Right cardiac atrium (tissue), 5 donors: ENCODE measurements at places on chromosomes 2 and 18.

DNA sequence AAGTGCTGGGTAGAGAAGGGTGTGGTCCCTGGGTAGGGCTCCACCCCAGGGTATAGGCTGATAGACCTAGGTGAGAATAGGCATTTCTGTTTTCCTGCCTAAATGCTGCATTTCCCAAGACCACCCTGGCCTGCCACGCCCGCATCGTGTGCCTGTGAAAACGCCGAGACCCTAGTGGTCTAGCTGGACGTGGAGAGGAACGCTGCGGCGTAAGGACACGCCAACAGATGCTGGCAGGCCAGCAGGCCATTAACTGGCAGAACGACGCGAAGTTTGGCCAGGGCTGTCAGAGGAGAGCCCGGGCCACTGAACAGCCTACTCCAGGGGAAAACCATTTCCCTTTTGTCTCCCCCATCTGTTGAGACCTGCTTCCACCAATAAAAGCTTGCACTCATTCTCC lies 373.2 kb upstream of the FIGN start:
- no peak for DNase-seq

- no peak for DNase-seq
Measured at GRCh38 chr2:64765160-64765805, 111.6 kb upstream of the SERTAD2 start.

DNA sequence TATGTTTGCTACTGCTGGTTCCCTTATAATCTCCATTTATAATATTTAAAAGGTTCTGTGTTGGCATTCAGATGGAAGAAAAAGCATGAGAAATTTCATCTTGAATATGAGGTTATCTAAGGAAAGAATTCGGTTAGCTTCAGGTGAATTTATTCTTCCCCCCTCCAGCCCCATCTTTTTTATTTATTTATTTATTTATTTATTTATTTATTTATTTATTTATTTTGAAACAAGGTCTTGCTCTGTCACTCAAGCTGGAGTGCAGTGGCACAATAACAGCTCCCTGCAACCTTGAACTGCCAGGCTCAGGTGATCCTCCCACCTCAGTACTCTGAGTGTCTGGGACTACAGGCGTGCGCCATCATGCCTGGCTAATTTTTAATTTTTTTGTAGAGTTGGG lies 95.5 kb upstream of the VWC2L start:
- DNase-seq, result no peak

DNA sequence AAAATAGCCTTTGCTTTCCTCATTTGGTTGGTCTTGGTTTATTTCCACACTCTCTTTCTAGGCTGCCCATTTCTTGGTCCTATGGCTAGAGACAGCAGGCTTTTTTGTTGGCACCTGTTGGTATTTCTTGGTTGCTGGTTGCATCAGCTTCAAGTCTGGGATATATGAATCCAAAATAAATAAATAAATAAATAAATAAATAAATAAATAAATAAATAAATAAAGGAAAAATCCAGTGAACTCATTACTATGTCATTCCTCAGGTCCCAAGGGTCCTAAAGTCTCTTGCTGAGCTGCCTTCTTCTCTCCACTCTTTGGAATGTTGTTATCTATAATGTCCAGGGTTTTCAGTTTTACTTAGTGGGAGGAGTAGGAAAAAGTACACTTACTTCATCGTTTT lies 165.9 kb upstream of the MEX3C start:
- DNase-seq, result no peak

DNA sequence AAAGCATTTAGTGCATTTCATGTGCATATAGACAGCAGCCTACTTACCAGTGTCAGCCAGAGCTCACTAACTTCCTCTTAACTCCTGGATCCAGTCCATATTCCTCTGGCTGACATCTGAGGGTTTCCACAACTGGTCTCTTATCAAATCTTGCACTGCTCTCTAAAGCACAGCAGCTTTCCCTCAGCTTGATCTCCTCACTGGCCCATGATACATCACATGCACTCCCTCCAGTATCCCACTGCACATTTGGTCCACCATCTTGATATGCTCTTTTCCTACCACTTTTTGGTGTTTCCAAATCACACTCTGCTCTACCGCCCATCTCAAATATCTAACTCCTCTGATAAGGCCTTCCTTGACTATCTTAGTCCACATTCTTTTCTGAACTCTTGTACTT lies 105.0 kb upstream of the ZFP36L2 start:
- no peak for DNase-seq

DNA sequence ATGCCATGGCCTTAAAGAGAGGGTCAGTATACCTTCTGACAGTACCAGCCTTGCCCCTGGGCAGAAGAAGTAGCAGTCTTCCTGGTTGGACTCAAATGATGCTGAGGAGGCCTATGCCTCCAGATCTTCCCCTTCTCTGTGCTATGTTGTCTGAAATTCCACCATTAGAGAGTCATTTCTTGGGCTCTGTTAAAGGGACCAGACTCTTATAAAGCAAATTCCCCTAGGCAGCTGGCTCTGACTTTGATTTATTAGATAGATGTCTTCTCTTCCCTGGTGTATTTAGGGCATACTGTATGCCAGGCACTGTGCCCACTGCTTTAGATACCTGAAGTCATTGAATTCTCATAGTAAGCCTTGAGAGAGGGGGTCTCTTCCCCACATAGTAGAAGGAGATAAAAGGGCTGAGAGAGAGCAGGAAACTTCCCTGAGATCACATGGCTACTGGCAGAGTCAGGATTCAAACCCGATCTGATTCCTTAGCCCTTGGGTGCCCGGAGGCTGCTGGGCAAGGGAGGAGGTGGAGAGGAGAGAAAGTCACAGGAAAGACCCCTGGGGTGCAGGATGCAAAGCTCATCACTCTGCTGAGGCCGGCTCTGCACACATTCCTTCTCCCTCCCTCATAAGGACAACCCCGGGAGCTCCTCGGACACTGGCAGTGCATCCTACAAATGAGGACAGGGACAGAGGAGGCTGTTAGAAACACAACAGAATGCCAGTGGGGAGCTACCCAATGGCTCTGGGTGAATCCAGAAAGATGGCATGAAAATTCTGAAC lies 23.0 kb downstream of the COPS9 start:
- no peak for DNase-seq

GRCh38 chr2:23050388-23050787 lies 334.6 kb upstream of the KLHL29 start:
- DNase-seq, result no peak

DNA sequence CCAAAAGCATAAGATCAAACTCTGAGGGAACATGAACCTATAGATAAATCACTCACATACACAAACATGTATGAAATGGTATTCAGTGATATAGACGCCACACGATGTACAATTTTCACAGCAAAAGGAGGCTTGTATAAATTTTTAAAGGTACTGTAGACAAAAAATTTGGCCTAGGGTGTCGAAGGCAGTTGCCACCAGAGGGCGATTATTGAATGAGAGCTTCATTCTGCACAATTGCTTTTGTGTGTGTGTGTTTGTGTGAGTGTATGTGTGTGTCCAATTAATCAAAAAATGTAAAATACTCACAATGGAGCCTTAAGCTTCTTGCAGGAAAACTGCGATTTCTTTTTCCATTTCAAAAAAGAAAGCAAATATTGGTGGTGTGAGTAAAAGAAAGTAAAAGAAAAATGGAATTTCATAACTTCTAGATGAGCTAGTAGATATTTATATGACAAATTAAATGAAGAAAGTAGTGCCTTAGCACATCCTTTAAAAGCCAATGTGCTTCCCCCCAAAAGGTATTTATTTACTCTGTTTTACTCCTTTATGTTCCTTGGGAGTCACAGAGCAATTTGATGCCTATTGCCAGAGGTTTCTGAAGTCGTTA lies 800.1 kb downstream of the SATB2 start:
- no peak for DNase-seq

- DNase-seq, result no peak
Measured at GRCh38 chr18:10420561-10421352, 33.7 kb upstream of the APCDD1 start.

GRCh38 chr18:76307293-76307690 lies 187.8 kb downstream of the ZNF516 start:
- DNase-seq, result no peak

- no peak for DNase-seq
Measured at GRCh38 chr2:161208527-161209139, 48.4 kb downstream of the TANK start.

- DNase-seq, result no peak
Measured at GRCh38 chr2:18787726-18788125, 198.4 kb upstream of the NT5C1B start.

DNA sequence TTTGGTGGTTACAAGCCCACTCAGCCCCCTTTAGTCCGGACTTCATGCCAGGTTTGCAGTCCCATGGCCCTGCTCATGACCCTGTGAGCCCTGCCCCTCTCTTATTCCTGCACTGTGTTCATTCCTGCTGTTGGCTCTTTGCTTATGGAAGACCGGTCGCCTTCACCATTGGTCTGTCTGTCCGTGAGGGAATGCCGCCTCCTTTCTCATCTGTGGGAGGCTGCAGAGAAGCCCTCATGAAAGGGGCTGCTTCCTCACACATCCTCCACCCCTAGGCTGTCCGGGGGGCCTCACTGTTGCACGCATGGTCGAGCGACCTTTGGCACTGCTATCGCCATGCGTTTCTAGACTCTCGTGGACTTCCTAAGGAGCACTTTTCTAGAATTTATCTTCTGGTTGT lies 16.3 kb downstream of the SH3RF3 start:
- no peak for DNase-seq

DNA sequence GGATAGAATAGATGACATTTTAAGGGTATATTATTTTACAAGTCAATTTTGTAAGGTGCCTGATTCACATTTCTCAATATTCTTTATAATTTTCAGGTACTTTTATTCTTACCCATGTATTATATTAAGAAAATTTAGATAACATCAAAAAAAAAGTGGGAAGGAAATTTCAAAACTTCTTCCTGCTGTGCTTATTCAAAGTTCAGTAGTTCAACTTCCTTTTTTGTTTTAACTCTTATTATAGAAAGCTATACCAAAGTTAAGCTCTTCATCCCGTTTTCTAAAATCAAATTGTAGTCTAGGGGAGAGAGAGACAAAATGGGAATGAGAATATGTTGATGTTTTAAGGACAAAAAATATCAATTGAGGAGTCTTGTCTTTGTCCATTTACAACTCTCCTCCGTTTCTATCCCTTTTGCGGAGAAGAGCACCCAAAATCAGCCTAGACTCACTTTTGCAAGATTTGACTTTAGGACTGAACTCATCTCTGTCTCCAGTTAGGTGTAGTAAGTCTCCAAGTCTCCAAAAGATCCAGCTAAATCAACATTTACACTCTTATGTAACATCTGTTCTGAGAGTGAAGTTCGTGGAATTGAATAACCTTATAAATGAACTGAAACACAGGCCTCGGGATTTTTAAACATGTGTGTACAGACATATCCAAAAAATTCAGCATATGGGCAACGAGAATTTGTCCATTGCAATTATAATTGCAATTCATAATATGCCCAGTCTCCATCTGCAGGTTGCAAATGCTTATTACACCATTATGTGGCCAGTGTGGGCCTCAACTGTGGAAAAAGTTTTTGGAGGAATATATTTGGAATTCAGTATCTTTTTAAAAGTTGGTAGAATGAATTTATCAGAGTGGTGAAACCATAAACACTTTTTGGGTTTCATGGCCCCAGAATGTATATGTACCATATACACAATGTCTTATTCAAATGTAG lies 23.9 kb downstream of the FAM124B start:
- DNase-seq, result no peak

DNA sequence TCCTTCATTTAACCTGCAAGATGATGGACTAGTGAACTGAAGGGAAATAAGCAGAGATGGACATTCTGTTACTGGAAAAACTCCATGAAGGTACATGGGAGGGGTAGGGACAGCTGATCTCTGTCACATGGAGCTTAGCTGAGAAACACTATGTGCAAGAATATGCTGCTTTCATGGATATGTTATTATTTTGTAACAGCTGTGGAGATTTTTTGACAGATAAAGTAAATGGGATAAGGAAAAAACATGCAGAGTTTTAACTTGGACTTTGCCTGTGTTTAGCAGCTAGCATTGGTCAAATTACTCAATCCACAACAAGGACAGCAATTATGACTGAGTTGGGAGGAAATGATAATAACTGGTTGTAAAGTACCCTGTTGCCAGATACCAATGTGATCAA lies 28.7 kb upstream of the HNRNPA3 start:
- no peak for DNase-seq

- DNase-seq, result no peak
Measured at GRCh38 chr2:235660484-235661082, 166.7 kb downstream of the AGAP1 start.

- no peak for DNase-seq
Measured at GRCh38 chr2:8606226-8606625, 75.6 kb upstream of the ID2 start.

DNA sequence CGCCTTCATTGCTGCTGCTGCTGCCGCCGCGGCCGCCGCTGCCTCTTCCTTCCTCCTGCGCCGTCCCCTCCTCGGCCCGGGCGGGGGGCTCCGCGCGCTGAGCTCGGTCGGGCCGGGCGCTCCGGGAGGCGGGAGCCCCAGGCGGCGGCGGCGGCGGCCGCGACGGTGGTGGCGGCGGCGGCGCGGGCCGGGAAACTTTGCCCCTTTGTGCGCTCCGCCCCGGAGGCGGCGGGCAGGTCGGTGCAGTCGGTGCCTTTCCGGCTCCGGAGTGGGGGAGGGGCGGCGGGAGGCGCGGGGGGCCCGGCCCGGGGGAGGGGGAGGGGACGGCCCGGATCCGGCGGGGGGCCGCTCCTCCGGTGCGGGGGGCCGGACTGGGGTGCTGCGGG lies 205 bp downstream of the TET3 start:
- peak; percentile 87 for DNase-seq

GRCh38 chr2:1685957-1686783 lies 58.1 kb downstream of the PXDN start:
- DNase-seq, result no peak

DNA sequence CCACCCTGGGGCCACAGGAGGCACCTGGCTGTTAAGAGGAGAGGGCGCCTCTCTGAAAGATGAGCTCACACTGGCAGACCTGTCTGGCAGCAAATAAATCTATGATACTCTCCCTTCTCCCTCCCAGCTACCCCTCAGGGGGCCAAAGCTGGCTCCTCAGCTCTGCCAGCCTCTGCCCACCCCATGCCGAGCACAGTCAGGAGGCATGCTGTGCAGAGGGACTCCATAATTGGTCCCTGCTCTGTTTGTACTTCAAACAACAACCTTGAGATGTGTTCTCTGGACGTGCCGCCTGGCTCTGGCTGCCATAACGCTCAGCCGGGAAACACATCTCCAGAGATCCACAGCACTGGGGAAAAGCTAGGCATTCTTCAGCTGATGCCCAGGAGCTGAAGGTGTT lies 126.7 kb downstream of the GALNT14 start:
- DNase-seq, result no peak

DNA sequence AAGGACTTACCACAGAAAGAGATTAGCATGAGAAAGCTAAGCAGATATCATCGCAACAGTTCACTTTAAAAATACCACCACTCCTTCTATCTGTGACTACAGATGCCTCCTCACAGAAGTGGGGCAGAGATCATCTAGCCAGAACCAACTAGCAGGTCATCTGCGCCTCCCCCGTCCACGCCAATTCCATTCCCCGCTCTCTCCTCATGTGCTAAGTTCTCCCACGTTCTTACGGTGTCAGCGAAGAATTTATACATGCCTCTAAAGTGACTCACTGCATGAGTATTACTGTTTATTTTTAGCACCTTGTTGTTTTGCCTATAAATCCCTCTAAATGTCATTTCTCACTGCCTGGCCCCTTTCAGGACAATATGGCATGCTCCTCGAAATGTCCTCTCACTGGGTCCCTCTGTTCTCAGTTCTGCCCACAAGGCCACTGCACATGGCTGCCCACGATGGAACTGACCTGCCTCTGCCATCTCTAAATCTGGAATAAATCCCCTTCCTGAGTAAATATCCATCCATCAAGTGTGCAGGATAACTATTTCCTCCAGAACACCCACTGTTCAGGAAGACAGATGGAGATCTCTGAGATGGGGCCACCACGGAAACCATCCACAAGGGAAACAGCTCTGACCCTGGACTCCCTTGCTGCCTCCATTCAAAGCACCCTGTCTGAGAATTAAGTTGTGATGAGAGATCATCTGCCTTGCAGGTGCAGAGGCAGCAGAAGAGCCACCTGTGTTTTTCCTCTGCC lies 137.7 kb downstream of the IRS1 start:
- peak; percentile 56 for DNase-seq
